Endothelial cell of umbilical vein (primary cell): ENCODE measurements at places on chromosomes 12 and 14. TPM values are rescaled to one million over a fixed set of nuclear protein-coding genes. Genes with fewer than 3 reads are reported as not detected.
A peak's percentile ranks its signal among the peaks of the same experiment; 100 is the strongest.

GRCh38 chr14:103404032-103404918 lies 19.1 kb downstream of the MARK3 start:
- H3K4me3 ChIP-seq, result no peak overlapping the region
- H3K4me1 ChIP-seq, result peaks cover 33% of the 10 kb centered on the region
- H3K36me3 ChIP-seq, result no peaks in the 10 kb centered on the region
- peak; percentile 23 for DNase-seq
- no peak overlapping the region for H3K27ac ChIP-seq

- peak overlapping the region; percentile 82 for H3K27ac ChIP-seq
- no peak overlapping the region for H3K4me3 ChIP-seq
- H3K36me3 ChIP-seq, result peaks cover 38% of the 10 kb centered on the region
- peak; percentile 92 for DNase-seq
- H3K27me3 ChIP-seq, result no peaks in the 10 kb centered on the region
Measured at GRCh38 chr12:70543444-70543843, 93.8 kb downstream of the PTPRB start.

GRCh38 chr14:106269029-106269428 lies 742.6 kb downstream of the TMEM121 start:
- no peak for DNase-seq
- no peak overlapping the region for H3K27ac ChIP-seq
- H3K27me3 ChIP-seq, result no peaks in the 10 kb centered on the region

GRCh38 chr12:38427442-38427841 lies 110.9 kb downstream of the ALG10B start:
- no peaks in the 10 kb centered on the region for H3K36me3 ChIP-seq
- no peak for DNase-seq
- no peak overlapping the region for H3K27ac ChIP-seq

DNA sequence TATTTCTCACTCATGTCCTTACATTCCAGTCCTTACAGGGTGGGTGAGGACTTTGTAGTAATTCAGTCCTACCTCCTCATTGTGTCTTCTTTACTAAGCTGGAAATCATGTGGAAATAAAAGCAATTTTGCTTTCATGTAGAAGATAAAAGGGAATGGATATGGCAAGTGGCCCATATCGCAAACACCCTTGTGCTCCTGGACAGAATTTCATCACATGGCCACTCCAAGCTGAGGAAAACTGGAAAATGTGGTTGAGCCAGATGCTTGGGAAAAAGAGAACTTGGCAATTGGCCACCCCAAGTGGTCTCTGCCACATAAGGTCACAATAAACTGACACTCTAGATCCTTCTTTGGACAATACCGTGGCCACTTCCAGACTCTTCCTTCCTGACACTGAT lies 64.2 kb upstream of the IFNG-AS1 start:
- no peak overlapping the region for H3K27ac ChIP-seq
- H3K4me1 ChIP-seq, result no peaks in the 10 kb centered on the region
- no peaks in the 10 kb centered on the region for H3K27me3 ChIP-seq

The HSPA2 gene
- total RNA-seq, result 8.2 and 11.4 TPM in 2 replicates

DNA sequence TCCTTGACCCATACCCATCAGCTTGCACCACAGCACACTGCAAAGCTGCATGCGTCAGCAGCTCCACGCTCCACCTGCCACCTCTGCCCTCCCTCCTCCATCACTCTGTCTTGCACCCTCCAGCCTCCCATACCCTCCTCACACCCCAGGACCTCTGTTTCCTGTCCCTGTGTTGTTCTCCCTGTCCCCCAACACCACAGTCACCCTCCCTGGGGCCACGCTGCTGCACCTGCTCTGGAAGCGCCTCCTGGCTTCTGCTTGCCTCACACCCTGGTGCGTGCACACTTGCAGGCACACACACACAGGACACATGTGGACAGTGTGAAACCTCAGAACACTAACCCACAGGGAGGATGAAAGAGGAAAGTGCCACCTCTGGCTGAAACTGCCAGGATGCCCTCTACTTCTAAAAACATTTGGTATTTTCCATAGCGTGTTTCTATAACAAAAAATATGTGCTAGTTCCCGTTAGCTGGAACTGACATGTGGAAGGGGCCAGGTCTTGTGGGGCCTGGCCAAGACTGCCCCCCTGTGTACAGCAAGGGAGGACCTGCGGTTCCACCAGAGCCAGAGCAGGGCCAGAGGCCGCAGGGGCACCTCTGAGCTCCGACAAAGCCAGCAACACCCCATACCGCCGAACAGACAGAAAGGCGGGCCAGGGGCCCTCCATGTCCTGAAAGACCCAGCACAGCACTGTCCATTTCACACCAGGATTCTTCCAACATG lies 10.0 kb downstream of the BRF1 start:
- H3K4me1 ChIP-seq, result peaks cover 27% of the 10 kb centered on the region
- no peak overlapping the region for H3K4me3 ChIP-seq
- no peaks in the 10 kb centered on the region for H3K36me3 ChIP-seq
- H3K27ac ChIP-seq, result no peak overlapping the region

DNA sequence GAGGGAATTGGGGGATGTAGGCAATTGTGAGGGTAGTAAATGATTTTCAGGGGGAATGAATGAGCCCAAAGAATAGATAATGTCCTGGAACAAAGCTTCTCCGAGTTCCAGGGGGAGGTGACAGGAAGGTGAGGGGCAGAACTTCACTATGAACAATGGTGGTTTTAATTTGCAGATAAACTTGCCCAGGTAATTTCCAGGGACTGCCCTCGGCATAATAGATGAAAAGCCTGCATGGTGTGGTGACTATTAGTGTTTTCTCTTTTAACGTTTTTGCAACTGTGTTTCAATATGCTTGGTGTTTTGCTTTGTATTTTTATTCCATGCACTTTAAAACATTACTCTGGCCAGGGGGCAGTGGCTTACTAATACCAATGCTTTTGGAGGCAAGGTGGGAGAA lies 325.2 kb upstream of the RGS6 start:
- H3K4me3 ChIP-seq, result no peak overlapping the region
- no peaks in the 10 kb centered on the region for H3K4me1 ChIP-seq

The RHOJ gene
- total RNA-seq, result 177 and 191 TPM in 2 replicates

GRCh38 chr12:69936214-69936731 lies 111.2 kb downstream of the MYRFL start:
- no peaks in the 10 kb centered on the region for H3K4me1 ChIP-seq
- H3K36me3 ChIP-seq, result no peaks in the 10 kb centered on the region
- DNase-seq, result no peak
- no peak overlapping the region for H3K27ac ChIP-seq
- no peak overlapping the region for H3K4me3 ChIP-seq
- H3K27me3 ChIP-seq, result peaks cover 8% of the 10 kb centered on the region

The IGF1 gene
- 0.85 TPM in 1 of 2 replicates, not detected in the other for total RNA-seq

DNA sequence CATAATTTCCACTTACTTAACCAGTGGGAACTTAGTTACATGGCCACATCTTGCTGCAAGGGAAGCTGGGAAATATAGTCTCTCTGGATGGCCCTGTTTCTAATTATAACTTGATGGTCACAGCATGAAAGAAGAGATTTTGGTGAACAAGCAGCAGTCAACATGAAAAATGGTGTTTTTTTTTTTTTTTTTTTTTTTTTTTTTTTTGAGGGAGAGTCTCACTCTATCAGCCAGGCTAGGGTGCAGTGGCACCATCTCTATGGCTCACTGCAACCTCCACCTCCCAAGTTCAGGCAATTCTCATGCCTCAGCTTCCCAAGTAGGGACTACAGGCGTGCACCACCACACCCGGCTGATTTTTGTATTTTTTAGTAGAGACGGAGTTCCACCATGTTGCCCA lies 10.8 kb downstream of the SRGAP1 start:
- no peaks in the 10 kb centered on the region for H3K27me3 ChIP-seq
- no peak overlapping the region for H3K4me3 ChIP-seq
- no peak overlapping the region for H3K27ac ChIP-seq

DNA sequence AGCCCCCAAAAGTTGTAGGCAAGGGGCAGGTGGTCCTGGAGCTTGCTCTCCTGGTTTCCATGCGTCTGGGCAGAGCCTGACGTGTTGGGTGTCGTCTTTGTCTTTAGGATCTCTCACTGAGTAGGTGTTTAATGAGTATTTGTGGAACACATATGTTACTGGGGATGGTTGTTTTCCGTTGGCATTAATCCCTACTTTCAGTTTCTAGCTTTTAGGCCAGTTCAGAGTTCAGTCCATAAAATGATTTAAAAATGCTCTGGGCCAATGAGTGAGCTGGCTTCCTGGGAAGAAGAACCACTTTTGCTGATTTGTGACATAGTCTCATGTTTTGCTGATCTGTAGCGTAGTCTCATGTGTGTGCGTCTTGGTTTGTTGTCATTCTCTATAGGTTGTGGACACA lies 10.9 kb downstream of the AACS start:
- H3K36me3 ChIP-seq, result peaks cover 15% of the 10 kb centered on the region
- no peaks in the 10 kb centered on the region for H3K27me3 ChIP-seq
- no peaks in the 10 kb centered on the region for H3K4me1 ChIP-seq
